Skeletal muscle cell (primary cell): ENCODE measurements at places on chromosomes 3 and 15.

GRCh38 chr3:49779358-49780079 is 6.8 kb downstream of the IP6K1 start:
- no peak for DNase-seq

DNA sequence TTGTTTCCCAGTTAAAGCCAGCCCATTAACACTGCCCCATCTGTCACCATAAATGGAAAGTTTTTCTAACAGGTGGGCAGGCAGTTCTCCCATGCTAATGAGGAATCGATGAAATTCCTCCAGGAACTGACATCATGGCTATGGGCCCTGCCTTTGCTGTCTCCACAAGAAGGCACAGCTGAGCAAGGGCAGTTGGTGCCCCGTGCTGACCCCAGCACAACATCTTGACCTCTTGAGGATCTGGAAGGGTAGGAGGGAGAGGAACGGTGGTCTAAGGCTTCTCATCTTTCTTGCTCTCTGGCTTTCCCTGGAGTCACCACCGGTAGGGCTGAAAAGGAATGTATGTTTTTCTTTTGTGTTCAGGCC is 46.7 kb downstream of the CHCHD6 start:
- peak; percentile 22 for DNase-seq

DNA sequence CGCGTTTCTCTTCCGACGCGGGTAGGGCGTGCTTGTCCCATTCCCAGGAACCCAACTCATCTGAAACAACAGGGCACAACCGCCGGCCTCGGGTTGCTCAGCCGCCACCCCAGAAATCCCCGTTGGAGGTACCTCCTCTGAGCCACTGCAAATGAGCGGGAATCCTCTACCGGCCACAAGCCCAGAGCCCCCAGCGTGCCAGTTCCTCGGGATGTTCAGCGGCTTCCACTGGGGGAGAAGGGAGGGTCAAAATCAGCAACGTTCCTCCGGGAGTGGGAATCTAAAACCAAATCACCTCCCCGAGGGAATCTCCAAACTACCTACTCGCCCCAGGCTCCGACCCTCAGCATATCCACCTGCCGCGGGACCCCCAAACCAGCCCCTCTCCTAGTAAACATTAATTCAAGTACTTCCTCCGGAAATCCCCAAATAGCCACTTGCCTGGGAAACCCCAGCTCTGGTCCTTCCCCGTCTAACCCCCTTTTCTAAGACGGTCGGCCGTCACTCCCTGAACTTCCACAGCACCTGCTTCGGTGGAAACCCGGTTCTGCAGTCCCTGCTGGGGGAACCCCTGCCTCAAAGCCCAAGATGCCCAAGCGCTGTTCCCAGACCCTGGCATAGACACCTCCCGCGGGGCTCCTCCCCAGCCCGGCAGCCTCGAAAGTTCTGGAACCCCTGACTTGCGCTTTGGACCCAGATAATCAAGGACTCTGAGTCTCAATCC is 887 bp downstream of the OXTR start:
- DNase-seq = no peak

DNA sequence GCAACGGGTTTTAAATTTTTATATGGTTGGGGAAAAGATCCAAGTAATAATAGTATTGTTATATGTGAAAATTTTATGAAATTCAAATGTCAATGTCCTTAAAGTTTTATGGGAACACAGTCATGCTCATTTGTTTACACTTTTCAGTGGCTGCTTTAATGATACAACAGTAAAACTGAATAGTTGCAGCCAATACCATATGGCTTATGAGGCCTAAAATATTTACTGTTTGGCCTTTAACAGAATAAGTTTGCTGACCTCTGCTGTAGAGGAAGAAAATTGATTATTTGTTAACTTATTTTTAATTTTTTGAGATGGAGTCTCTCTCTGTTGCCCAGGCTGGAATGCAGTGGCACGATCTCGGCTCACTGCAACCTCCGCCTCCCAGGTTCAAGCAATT is 44.7 kb downstream of the USP50 start:
- no peak for DNase-seq

GRCh38 chr15:34853001-34853758 is 57.8 kb upstream of the ACTC1 start:
- DNase-seq = peak; percentile 12

GRCh38 chr3:70120357-70120966 is 120.9 kb downstream of the SAMMSON start:
- no peak for DNase-seq

DNA sequence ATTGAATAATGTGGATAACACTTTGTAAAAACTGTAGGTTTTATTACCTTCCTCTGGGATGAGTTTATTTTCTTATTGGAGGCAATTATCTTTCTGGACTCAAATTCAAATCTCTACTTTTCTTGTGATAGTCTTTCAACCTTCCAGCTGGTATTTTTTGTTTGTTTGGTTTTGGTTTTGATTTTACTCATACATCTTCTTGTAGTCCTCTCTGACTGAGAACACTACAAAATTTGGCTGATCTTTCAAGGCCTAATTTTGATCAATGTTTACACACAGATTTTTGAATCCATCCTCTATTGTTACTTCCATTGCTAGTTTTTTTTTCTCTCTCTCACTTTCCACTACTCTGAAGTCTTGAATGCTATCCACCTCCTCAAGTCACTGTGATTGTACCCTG is 303.8 kb upstream of the NECTIN3 start:
- DNase-seq = no peak

DNA sequence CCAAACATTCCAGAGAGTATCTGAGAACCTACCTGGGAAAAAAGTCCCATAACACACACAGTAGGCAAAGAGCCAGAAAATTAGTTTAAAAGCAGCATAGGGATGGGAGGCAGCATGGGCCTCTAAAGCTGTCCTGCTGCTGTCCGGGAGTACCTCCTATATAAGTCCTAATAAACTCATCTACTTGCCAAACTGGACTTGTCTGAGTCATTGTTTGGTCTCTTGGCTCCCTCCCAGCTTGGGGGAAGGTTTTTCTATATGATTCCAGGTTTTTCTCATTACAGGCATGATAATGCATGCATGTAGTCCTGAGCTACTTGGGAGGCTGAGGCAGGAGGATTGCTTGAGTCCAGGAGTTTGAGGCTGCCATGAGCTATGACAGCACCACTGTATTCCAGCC is 17.5 kb upstream of the HACD2 start:
- peak; percentile 81 for DNase-seq

DNA sequence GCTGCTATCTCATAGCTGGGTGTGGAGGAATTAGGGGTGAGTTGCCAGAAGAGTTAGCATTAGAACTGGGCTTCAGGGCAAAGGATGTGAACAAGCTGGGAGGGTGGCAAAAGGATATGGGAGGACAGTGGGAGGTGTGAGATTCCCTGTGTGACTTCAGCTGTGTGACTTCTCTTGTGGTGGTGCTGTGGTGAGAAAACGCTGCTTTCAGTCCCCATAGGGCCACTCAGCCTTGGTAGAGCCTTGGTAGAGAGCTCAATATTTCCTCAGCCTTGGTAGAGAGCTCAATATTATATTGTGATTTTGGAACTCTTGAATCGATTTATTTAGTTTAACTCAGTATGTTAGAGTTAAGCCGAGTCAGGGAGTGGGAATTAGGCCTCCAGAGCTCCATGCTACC is 499.7 kb downstream of the EDEM1 start:
- no peak for DNase-seq

DNA sequence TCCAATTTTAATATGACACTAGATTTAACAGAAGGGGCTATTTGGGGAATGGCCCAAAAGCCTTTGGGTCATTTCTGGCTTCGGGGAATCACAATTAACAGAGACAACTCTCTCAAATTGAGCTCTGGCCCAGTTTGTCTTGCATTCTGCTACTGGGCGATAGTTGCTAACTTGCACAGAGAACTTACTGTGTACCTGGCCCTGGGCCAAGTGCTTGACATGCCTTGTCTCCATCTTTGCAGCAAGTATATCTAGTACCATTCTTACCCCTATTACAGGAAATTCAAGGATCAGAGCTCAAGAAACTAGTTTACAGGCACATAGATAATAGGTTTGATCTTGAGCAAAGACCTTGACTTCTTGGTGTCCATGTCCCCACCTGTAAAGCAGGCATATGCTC is 175.7 kb downstream of the TMEM108 start:
- no peak for DNase-seq

GRCh38 chr15:52136442-52136980 is 23.9 kb upstream of the BCL2L10 start:
- peak; percentile 25 for DNase-seq

GRCh38 chr3:162217647-162218046 is 721.0 kb downstream of the OTOL1 start:
- no peak for DNase-seq

GRCh38 chr3:143531101-143531500 is 317.2 kb downstream of the SLC9A9 start:
- DNase-seq = no peak

GRCh38 chr3:144470666-144471065 is 499.0 kb downstream of the DIPK2A start:
- DNase-seq = no peak

GRCh38 chr3:105385819-105386508 is 19.3 kb downstream of the ALCAM start:
- DNase-seq = no peak

DNA sequence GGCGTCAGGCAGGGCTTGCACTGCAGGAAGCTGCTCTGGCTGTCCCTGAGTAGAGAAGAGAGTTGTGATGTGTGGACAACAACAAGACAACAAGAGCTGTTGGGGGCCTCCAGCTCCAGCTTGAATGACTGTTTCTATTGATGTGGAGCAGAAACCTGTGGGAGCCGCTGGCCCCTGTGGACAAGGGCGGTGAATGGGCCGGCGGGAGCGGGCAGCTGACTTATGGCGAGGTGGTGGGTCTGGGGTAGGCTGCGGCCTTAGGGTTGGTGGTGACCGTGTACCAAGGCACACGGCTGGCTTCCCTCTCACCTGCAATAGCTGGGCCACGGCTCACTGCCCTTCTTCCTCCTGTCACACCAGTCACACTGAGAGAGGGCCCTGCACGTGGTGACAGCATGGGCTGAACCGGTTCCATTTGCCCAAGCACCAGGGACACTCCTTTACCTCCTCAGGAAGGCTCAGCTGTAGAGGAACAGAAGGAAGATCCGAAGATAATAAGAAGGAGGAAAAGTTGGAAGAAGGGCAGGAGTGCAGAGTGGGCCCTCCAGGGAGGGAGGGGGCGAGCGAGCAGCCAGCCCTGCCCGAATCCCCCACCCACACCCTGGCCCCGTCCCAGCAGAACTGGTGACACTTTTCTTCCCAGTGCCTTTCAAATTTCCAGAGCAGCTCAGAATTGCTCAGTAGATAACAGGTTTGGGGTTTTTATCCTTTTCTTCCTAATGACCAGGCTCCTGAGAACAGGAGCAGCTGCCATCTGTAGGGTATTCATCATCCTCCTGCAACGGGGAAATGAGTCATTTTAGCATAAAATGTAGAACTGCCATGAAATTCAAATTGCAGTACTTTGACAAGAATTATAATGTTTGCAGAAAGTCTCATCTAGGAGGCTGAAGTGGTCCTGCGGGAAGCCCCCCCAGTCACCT is 136.9 kb downstream of the TJP1 start:
- DNase-seq = no peak

- peak; percentile 45 for DNase-seq
Observed at GRCh38 chr3:74624301-74624700, 9.8 kb upstream of the CNTN3 start.

GRCh38 chr3:161016417-161017313 is 88.5 kb downstream of the B3GALNT1 start:
- no peak for DNase-seq

GRCh38 chr3:121651684-121652083 is 9.0 kb downstream of the HCLS1 start:
- DNase-seq = peak; percentile 4

DNA sequence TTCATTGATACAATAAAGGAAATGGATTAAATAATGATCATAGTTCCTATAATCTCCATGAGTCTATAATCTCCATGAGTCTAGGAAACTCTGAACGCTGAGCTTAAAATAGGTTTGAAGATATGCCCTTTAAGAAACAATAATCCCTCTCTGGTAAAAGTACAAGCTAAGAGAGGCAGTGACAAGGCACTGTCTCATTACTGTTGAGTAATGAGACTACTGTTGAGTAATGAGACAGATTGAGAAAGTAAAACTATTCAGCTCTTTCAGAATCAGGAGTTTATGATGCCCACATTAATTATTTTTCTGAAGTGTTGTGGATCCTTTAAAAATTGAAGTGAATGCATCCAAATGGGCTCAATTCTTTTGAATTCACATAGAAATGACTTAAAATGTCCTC is 235.5 kb upstream of the THRB start:
- no peak for DNase-seq

DNA sequence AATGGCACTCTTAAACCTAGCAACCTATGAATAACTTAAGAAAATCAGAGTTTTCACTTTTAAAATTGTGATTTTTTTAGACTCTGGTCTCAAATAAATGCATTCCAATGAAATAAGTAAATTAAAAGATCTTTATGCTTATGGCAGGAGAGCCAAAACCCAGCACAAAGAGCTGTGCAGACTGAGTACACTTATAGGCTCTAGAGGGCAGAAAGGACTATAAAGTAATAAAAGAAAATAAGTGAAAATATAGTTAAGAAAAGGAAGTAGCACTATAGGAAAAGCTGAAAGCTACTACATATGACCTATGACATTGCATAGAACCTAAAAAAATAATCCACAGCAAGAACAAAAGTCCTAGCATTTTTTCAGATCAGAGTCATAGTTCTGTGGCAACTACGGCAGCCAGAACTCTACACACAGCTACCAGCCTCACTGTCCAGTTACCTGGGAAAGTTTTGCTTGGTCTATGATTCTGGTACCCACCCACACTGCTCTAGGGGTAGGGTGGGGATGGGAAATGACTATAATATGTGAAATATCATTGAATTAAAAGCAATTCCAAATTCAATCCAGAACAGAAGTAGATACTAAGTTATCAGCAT is 30.5 kb downstream of the CLASP2 start:
- peak; percentile 22 for DNase-seq

DNA sequence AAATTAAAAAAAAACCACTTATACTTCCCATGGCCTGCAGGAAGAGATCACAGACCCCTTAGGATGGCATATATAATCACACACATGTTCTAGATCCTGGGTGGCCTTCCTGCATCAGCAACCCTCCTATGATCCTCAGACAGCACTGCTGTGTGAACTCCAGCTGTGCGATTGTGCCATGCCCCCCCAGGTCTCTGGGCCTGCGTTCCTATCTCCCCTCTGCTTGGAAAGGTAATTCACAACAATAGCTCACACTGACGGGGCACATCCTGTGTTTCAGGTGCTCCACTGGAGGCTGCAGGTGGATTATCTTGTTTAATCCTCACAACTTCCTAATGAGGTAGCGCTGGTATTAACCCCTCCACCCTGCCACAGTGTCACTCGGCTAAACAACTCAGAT is 71.2 kb upstream of the GLCE start:
- no peak for DNase-seq

GRCh38 chr3:172562871-172563865 is 39.9 kb upstream of the TNFSF10 start:
- DNase-seq = peak; percentile 83
